ENCODE measurements at places on chromosomes 5 and 9. TPM values are rescaled to one million over a fixed set of nuclear protein-coding genes. Genes with fewer than 3 reads are reported as not detected.

Gene ZBTB26
- total RNA-seq = 11.1 TPM

Gene PHF24
- 0.66 TPM for total RNA-seq

Gene DBH
- total RNA-seq = not detected

Gene CCL21
- total RNA-seq = 214 TPM

Gene INSL4
- total RNA-seq = not detected

Gene NRG2
- 3.4 TPM for total RNA-seq

Data from sigmoid colon (tissue), 7 donors.